ENCODE measurements at places on chromosomes 11 and 22.
A peak's percentile ranks its signal among the peaks of the same experiment; 100 is the strongest.

GRCh38 chr22:32765132-32765618 is 36.3 kb upstream of the TIMP3 start:
- no peak for DNase-seq

- no peak for DNase-seq
These were observed 271.9 kb downstream of the ST3GAL4 start for GRCh38 chr11:126627421-126627820.

DNA sequence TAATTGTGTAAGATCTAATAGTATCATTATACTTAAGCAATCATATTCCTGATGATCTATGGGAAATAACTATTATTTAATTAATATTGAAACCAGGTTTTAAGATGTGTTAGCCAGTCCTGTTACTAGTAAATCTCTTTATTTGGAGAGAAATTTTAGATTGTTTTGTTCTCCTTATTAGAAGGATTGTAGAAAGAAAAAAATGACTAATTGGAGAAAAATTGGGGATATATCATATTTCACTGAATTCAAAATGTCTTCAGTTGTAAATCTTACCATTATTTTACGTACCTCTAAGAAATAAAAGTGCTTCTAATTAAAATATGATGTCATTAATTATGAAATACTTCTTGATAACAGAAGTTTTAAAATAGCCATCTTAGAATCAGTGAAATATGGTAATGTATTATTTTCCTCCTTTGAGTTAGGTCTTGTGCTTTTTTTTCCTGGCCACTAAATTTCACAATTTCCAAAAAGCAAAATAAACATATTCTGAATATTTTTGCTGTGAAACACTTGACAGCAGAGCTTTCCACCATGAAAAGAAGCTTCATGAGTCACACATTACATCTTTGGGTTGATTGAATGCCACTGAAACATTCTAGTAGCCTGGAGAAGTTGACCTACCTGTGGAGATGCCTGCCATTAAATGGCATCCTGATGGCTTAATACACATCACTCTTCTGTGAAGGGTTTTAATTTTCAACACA is 6.4 kb downstream of the BIRC3 start:
- DNase-seq = peak; percentile 84

DNA sequence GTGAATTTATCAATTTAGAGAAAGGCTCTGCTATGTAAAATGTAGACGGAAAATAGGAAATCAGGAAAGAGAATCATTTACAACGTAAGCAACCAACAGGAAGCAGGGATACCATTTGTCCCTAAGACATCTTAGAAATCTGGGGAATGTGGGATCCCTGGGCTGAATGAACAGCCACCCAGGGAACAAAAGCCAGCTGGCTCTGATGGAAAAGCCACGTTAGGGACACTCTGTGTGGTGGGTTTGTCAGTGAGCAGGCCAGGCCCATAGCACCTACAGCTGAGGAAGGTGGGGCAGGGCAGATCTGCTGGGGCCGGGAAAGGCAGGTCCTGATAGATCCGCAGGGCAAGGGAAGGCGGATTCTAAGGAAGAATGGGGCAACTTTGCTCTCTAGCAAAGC is 87.1 kb upstream of the CSNK2A3 start:
- no peak for DNase-seq

GRCh38 chr22:49753276-49753890 is 74.3 kb downstream of the BRD1 start:
- DNase-seq = no peak

DNA sequence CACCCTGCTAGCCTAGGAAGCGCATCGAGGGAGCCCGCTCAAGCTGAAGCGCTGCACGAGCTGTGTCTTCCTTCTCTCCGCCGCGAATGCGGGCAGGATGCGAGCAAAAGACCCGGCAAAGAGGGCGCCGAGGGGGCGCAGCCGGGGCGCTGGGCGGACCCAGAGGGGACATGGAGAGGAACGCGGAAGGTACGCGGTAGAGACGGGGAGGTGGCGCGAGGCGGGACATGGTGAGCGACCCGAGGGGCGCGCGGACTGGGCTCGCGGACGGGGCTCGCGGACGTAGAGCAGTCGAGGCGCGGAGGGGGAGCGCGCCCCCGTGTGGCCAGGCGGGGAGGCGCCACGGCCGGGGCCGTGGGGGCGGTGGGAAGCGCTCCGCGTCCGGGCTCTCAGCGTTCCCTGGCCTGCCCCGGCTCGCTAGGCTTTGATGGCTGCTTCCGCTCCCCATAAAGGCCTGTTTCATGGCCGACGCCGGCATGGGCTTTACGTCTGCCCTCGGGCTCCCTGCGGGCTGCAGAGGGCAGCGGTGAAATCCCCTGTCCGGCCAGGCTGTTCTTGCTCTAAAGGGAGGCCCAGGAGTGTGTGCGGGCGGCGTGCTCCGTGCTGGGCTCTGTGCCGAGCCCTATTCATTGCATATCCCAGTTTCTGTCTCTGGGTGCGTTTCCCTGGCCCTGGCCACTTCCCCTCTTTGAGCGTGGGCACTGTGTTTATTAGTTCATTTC is 31.2 kb upstream of the TRIM29 start:
- peak; percentile 45 for DNase-seq

- peak; percentile 40 for DNase-seq
These were observed 2.4 kb upstream of the HEPACAM start for GRCh38 chr11:124938206-124938765.

- no peak for DNase-seq
These were observed 88.7 kb upstream of the CHRM4 start for GRCh38 chr11:46480166-46480726.

- DNase-seq = peak; percentile 32
These were observed 12.7 kb downstream of the BTG4 start for GRCh38 chr11:111499483-111499882.

- no peak for DNase-seq
These were observed 13.7 kb downstream of the ZBTB44 start for GRCh38 chr11:130301002-130301401.

DNA sequence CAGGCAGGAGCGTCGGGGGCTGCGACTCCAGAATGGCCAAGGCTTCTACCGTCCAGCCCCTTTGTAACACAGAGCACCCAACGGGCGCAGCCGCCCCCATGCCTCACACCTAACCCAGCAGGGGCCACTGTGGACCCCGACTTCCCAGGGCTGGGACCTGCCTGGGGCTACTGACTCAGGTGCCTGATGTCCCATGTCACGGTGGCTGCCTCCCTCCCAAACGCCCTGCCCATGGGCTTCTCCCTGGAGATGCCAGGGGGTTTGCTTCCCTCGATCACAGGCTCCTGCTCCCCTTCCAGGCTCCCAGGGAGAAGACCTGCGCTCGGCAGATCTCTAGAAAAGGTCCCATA is 84.0 kb downstream of the MYEOV start:
- no peak for DNase-seq

DNA sequence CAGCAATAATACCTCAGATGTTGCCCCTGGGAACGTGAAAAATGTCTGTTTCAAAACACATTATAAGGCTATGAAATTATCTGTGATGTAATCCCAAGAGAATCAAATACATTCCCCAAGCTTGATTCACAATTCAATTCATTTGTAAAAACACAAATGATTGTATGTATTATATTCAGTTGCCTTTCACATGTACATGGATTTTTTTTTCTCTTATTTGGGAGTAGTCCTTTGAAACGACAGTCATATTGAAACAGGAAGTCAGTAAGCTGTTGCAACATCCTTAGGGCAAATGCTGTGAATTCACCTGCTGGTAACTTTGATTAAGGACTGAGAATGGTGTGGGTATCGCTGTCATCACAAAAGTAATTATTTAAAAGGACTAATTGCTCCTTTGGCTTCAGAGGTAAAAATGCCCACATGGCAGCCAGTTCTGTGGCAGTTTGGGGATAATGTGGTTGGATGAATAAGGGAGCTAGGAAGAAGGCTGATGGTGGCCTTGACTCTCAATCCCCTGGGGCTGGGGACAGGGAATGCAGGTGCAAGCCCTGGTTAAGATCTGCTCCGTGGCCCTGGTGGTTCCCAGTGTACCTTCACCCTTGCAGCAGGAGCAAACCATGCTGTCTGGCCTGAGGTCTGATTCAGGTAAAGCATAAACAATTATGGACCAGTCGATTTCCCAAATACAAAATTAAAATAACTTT is 13.2 kb downstream of the EHF start:
- DNase-seq = peak; percentile 51

- peak; percentile 26 for DNase-seq
These were observed 62.1 kb downstream of the DDI1 start for GRCh38 chr11:104098555-104098954.

GRCh38 chr11:38438091-38438490 is 1840.1 kb upstream of the RAG2 start:
- DNase-seq = no peak

DNA sequence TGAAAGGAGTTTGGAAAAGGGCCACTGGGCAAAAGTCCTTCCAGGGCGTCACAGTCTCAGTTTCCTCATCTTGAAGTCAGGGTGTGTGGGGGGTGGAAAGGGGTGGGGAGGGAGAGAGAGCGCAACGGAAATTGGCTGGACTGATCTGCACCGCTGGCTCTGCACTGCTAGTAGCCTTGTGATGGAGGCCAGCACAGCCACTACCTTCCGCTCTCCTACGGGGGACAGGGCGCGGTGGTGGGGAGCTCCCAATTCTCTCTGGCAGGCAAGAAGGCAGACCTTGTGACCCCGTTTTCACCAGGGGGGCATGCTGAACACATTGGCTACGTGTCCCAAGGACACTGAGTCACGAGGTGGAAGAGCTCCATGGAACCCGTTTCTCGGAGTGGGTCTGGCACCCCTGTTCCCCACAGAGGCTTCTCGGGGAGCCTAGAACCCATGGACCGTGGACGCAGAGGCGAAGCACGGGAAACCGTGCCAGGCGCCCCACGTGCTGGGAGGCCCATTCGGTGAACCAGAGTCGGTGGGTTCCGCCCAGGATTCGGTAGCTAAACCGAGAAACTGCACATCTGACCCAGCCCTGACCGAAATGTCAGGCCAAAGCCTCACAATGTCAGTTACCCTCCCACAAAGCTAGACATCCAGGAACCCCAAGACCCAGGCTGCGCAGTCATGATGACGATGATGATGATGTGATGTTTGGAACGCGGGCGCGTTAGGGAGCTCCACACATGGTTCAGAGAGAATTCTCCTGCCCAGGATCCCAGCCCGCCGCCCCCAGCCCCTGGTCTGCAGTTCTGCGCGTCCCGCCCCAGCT is 28.3 kb upstream of the WNT11 start:
- no peak for DNase-seq

DNA sequence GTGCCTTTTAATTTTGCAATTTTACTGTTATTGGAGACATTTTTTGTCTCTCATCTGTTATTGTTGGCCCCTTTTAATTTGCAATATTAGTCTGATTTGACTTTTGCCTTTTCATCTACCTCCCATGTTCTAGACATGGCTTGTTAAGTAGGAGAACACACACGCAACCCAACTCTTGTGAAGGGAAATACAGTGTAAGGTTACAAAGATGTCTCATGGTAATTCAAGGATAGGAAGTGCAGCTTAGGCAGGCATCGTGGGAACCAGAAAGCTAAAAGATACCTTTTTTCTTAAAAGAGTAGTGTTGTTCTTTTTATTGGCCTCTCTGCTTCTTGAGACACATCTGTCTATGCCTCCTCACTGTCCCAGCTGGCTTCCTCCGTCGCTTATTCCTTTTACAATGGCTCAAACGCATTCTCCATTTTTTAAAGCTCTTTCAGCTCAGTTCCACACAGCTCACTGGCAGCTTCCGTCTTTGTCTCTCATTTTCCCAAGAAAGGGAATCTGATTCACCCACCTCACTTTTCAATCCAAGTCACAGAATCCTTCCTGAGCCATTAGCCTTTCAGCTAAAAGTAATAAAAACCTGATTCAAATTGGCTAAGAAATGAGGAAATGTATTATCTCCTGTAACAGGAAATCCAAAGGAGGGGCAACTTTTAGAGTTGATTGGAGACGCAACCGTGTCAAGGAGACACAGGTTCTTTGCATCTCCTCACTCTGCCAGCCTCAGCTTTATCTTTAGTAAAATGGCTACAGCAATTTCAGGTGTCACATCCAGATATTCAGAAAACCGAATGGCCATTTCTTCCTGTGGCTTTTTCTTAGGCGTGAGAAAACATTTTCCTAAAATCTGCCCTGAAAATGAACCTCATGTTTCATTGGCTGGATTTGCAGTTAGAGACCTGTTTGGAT is 57.2 kb downstream of the SIK2 start:
- DNase-seq = no peak

DNA sequence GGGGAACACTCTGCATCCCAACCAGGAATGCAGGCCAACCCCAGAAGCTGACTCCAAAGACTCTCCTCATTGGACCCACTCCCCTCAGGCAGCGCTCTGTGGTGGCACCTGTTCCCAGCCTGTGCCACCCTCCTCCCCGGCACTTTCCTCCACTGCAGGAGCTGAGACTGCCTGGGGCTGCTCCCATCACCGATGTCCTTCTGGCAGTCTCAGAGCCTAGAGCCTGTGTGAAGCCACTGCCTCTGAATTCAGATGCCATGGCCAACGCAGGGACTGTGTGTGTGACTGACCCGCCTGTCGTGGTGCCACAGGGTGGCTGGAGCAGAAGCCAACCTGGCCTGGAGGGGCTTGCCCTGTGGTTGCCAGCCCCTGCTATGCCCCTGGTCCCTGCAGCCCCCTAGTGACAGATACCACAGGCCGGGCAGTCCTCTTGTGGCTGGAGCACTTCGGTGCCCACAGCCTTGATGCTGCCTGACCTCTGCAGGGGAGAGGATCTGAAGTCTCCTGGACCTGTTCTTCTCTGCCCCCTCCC is 43.2 kb downstream of the TBX1 start:
- no peak for DNase-seq

- no peak for DNase-seq
These were observed 5.9 kb downstream of the ABTB2 start for GRCh38 chr11:34351687-34352469.

GRCh38 chr11:46725338-46726205 is 6.6 kb downstream of the F2 start:
- DNase-seq = no peak

DNA sequence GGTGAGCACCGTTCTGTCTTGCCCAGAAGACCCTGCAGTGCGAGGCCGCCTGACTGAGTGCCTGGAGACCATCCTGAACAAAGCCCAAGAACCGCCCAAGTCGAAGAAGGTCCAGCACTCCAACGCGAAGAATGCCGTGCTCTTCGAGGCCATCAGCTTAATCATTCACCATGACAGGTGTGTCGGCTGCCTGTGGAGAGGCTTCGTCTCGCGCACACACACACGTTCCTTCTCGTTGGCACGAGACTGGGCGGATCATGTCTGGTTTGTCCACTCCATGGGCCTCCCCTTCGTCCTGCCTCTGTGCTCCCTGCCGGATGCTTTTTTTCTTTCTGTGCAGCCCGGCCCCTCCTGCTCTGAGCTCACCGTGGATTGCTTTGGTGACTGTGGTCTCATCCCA is 51.1 kb downstream of the MUC6 start:
- no peak for DNase-seq
